Gastrocnemius medialis (tissue), 4 donors: ENCODE measurements at places on chromosomes 5 and 9. TPM values are rescaled to one million over a fixed set of nuclear protein-coding genes. Genes with fewer than 3 reads are reported as not detected.
A peak's percentile ranks its signal among the peaks of the same experiment; 100 is the strongest.

DNA sequence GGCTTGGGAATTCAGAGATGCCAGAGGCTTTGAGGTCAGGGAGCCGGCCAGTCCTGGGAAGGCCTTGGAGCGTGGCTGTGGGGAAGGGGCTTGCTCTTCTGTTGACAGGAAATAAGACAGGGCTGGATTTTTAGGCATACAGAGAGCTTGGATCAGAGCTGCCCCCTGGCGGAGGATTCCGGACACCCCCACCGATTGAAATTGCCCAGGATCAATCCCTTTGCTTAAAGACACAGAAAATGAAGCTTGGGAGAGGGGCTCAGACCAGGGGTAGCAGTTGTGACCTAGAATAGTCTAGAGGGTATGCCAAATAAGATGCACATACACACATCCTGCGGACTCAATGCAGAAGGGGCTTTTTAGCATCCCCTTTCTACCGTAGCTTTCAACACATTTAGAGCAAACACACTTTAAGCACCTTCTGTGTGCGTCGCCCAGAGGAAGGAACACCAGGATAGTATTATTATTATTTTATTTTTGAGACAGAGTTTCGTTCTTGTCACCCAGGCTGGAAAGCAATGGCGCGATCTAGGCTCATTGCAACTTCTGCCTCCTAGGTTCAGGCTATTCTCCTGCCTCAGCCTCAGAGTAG is 1.7 kb upstream of the NTMT1 start:
- H3K27me3 ChIP-seq, result peaks cover 24% of the 10 kb centered on the region
- H3K4me1 ChIP-seq, result peaks cover 26% of the 10 kb centered on the region
- H3K4me3 ChIP-seq, result no peak overlapping the region
- no peak overlapping the region for H3K27ac ChIP-seq

DNA sequence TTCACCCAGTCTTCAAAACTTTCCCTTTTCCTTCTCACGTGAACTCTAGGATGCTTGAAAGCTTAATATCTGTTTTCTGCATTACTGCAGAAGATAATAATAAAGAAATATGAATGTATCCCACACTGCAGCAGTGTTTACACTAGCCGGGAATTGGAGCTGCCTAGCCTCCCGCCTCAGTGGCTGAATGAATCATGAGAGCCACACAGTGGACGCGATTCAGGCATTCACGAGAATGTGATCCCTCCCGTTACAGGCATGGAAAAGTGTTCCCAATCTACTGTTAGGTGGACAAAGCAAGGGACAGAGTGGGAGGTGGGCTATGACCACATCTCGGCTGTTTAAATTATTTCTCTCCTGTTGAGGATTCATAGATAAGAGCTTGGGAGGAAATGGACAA is 69.4 kb upstream of the CTSL start:
- no peak overlapping the region for H3K27ac ChIP-seq
- DNase-seq, result no peak
- H3K36me3 ChIP-seq, result no peaks in the 10 kb centered on the region
- no peaks in the 10 kb centered on the region for H3K4me1 ChIP-seq

DNA sequence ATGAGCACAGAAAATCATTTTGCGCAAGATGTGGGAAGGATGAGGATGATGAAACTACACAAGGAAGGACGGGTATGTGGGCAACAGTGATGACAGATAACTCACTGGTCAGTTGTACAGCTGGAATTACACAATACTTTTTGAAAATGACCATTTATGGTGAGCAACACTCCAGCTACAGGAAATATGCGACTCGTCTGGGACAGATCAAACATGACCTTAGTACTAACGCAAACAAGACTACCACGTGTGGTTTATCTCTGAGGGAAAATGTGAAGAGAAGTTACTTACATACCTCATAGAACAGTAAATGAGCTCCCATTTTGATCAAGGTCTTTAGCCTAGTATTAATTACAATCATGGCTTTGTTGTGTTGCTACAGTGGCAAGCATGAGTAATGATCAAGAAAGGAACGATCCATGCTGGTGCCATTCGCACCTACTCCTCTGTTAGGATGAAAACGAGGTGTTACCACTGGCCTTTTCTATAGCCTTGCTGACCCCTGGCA is 456.9 kb downstream of the BNC2 start:
- H3K4me3 ChIP-seq, result no peak overlapping the region
- peak overlapping the region; percentile 17 for H3K27ac ChIP-seq
- no peaks in the 10 kb centered on the region for H3K4me1 ChIP-seq
- H3K36me3 ChIP-seq, result no peaks in the 10 kb centered on the region
- peak; percentile 8 for DNase-seq

GRCh38 chr5:156378159-156378558 is 51.2 kb downstream of the SGCD start:
- H3K4me1 ChIP-seq, result peaks cover 20% of the 10 kb centered on the region
- no peaks in the 10 kb centered on the region for H3K27me3 ChIP-seq
- H3K4me3 ChIP-seq, result no peak overlapping the region

TMEM232 gene
- not detected for total RNA-seq

PPP3R2 gene
- total RNA-seq, result not detected
